ENCODE measurements at places on chromosomes 12 and 14.

- DNase-seq: no peak
These were observed 5.8 kb downstream of the SLC48A1 start for GRCh38 chr12:47778881-47779280.

GRCh38 chr14:73753887-73754795 lies 40.0 kb upstream of the PNMA1 start:
- no peak for DNase-seq

- no peak for DNase-seq
These were observed 105.4 kb upstream of the MED13L start for GRCh38 chr12:116382686-116383530.

- DNase-seq: no peak
These were observed 133.2 kb upstream of the NOVA1 start for GRCh38 chr14:26730929-26731618.

- no peak for DNase-seq
These were observed 448.8 kb downstream of the FLRT2 start for GRCh38 chr14:85978582-85979250.

- DNase-seq: no peak
These were observed 1076.7 kb downstream of the BCL11B start for GRCh38 chr14:98195256-98195655.

DNA sequence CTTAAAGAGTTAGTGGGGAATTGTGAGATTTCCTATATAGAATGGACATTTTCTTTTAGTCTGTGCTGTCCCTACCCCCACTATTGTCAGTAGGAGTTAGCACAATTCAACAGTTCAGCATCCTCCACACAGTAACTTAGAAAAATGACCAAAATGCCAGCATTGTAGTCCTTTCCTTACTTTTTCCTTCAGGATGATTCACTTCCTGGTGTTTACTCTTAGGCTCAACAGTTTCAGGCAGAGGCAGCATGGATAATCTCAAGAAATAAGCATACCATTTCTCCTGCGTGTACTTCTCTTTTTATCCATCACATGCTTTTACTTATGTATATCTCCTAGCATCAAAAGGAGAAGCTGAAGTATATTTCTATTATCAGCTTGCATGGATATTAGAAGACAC lies 683.4 kb downstream of the SLC16A7 start:
- DNase-seq: no peak

- DNase-seq: no peak
These were observed 8.1 kb downstream of the ISM2 start for GRCh38 chr14:77490347-77490986.

Data from activated T-cell treated with anti-CD3 and anti-CD28 coated beads, Interleukin-2, amount 50 U/mL, for 1 hour (primary cell).